ENCODE measurements at places on chromosomes 1 and 21.

DNA sequence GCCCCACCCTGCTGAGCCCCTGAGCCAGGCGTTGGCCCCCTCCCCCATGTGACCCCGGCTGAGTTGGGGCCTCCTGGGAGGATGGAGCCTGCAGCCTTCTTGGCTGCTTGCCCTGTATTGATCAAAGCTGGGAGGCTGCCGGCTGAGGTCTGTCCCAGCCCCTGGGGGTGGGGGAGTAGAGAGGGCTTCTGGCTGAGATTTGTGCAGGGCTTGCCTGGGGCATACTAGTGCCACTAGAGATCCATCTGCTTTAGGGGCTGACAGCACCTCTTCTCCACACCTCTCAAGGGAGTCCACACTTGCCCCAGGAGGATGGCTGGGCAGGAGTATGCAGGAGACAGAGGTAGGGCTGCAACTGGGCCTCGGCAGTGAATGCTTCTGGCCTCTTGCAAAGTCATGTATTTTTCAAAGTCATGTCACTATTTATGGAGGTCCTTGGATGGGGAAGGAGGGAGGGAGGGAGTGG lies 53.6 kb upstream of the SSBP3 start:
- no peak for DNase-seq

DNA sequence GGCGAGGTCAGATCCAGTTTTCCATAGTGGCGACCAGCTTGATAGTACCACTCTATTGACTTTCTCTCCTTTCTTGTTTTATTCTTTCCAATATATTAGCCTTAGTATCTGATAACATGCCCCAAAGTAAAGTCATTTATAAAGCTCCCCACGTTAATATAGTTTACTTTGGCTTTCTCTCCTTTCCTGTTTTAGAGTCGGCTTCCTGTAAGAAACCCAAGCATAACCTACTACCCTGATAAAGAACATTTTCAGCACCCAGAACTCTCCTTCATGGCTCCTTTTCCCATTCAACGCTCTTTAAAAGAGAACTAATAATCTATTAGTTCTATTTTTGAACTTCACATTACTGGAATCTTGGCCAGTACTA lies 23.7 kb downstream of the CD1D start:
- DNase-seq, result no peak

GRCh38 chr1:79561521-79561978 lies 555.0 kb upstream of the ADGRL4 start:
- DNase-seq, result no peak

DNA sequence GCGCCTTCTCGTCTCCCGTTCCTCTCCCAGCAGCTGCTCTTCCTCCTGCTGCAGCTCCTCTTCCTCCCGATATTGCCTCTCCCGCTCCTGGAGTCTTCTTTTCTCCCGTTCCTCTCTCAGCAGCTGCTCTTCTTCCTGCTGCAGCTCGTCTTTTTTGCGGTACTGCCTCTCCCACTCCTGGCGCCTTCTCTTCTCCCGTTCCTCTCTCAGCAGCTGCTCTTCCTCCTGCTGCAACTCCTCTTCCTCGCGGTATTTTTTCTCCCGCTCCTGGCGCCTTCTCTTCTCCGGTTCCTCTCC lies 5.3 kb downstream of the TCHH start:
- no peak for DNase-seq

- no peak for DNase-seq
Measured at GRCh38 chr1:58785442-58786058, 1.7 kb upstream of the JUN start.
